AG09319 (cell line): ENCODE measurements at places on chromosomes 5 and 9.
A peak's percentile ranks its signal among the peaks of the same experiment; 100 is the strongest.

DNA sequence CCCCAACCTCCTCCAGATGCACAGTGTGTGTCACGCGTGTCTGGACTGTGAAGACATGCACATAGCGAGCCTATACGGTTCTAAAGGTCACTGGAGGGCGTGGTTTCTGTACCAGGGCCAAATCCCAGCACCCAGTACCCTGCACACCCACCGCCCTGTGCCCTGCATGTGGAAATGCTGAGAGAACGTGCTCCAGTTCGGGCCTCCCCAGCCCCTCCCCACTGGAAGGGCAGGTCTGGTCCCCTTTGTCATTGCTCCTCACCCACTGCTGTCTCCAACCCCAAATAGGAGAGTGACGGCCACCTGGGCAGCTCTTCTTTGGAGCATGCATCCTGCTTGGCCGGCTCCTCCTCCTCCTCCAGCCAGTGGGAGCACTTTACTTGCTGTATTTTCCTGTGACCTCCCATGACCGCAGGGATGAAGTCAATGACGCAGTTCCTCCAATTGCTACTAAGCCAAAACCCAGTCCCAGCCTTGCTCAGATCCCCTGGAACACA, 116.7 kb downstream of the WNK2 start:
- DNase-seq: no peak

GRCh38 chr5:37015795-37016666, 139.5 kb downstream of the NIPBL start:
- no peak for DNase-seq

- DNase-seq: no peak
Observed at GRCh38 chr5:5752844-5753243, 330.4 kb downstream of the ICE1 start.

- DNase-seq: no peak
Observed at GRCh38 chr5:180329606-180330269, 23.4 kb downstream of the GFPT2 start.

DNA sequence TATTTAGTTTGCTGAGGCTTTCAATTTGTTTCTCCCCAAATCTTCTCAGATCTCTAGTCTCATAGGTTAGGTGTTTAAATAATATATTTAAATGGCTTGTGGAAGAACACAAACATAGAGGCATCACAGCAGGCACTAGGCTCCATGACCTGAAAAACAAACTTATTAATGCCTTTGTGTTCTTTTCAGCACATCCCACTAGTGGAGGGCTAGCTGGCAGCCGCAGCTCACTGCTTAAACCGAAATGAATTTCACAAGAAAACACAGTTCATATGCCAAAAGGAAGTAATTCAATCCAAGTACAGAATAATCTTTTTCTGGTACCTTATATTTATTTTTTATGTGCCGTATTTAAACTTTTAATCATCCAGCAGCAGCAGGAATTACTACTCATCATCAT, 382.5 kb downstream of the PLK2 start:
- DNase-seq: no peak

DNA sequence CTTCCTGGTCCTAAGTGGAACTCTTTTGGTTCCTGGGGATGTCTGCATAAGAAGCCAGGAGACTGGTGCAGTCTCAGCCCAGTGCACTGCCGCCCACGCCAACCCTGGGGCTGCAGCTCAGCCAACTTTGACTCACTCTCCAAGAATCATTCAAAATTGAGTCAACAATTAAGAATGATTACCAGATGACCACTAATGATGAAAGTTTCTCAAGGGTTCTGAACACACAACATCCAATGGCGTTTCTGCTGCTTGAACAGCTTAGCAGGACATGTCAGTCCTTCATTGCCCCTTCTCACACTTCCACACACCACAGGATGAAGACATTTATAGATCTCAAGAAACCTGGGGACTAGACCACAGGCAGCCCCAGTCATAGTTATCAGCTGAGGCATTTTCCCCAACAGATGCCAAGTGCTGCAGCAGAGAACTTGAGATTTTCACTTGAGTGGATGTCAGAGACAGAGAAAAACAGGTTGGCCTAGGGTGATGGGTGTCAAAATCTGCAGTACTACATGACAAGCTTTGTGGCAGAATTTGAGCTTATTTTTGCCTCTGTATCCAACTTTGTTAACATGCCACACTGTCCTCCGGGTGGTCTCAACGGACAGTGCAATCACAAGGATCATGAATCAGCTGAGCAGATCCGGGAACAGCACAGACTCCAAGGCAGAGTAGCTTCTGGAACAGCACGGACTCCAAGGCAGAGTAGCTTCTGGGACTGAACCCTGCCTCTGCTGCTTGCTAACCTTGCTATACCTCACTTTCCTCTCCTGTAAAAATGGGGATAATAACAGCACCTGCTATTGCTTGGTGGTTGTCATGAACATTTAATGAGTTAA, 356.1 kb downstream of the SPOCK1 start:
- DNase-seq: peak; percentile 65

- DNase-seq: no peak
Observed at GRCh38 chr5:140049205-140049604, 6.1 kb upstream of the NRG2 start.

- DNase-seq: no peak
Observed at GRCh38 chr5:154209591-154210081, 19.1 kb downstream of the GALNT10 start.

DNA sequence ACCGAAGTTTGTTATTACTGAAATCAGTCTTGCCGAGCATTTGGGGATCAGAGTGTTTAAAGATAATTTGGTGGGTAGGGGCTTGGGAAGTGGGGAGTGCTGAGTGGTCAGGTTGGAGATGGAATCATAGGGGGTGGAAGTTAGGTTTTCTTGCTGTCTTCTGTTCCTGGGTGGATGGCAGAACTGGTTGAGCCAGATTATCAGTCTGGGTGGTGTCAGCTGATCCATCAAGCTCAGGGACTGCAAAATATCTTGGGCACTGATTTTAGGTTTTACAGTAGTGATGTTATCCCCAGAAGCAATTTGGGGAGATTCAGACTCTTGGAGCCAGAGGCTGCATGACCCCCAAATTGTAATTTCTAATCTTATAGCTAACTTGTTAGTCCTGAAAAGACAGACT, 5.4 kb upstream of the ANKRD31 start:
- no peak for DNase-seq

- no peak for DNase-seq
Observed at GRCh38 chr9:134694714-134695113, 53.1 kb downstream of the COL5A1 start.

GRCh38 chr5:118687100-118687499, 301.2 kb downstream of the DTWD2 start:
- DNase-seq: no peak

GRCh38 chr9:4301296-4301695, 1.4 kb upstream of the GLIS3 start:
- DNase-seq: peak; percentile 72

DNA sequence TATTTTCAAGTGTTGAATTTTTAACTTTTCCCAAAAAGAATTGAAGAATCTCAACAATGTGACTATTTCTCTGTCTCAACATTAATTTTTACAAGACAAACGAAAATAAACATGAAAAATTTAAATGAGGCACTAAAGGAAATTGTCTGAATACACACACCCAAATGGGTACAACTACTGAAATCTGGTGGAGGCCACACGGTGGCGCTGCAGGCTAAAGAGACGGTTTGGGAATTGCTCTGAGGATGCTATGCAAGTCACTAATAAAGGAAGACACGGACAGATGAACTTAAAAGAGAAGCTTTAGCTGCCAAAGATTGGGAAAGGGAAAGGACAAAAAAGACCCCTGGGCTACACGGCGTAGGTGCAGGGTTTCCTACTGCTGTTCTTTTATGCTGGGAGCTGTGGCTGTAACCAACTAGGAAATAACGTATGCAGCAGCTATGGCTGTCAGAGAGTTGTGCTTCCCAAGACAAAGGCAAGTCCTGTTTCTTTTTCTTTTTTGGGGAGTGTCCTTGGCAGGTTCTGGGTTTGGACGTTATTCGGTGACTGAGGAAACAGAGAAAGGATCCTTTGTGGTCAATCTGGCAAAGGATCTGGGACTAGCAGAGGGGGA, at the start of gene PCDHB10:
Gene PCDHB10 (plus strand): TSS at position 244 of the 616 bp plus-strand sequence. CDS start 200 bp downstream, at position 444.
- DNase-seq: no peak

GRCh38 chr5:107469485-107470294, 201.0 kb downstream of the EFNA5 start:
- peak; percentile 51 for DNase-seq

DNA sequence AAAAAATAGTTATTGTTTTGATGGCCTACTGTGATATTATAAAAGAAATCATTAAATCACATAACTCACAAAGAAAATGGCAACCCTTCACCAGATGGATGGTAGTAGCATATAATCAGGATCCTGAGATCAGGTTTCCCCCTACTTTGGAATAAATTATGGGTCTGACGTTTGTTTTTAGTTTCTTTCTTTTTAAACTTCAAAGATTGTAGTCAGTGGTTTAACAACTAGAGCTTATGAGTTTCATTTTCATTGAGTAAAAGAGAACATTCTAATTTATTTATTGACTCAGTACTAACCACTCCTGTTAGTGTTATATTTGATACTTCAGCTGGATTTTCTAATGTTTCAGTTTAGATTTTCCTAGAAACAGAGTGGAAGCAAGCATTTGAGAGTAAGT, 218.0 kb upstream of the PCSK5 start:
- DNase-seq: no peak

- no peak for DNase-seq
Observed at GRCh38 chr5:151155775-151156506, 1.6 kb downstream of the ANXA6 start.

GRCh38 chr5:80931411-80931810, 28.8 kb upstream of the RASGRF2 start:
- DNase-seq: no peak

GRCh38 chr5:58122157-58122556, 337.7 kb downstream of the PLK2 start:
- no peak for DNase-seq

GRCh38 chr9:23088932-23089364, 642.3 kb downstream of the DMRTA1 start:
- no peak for DNase-seq

GRCh38 chr5:52810426-52810825, 22.7 kb downstream of the ITGA1 start:
- no peak for DNase-seq

DNA sequence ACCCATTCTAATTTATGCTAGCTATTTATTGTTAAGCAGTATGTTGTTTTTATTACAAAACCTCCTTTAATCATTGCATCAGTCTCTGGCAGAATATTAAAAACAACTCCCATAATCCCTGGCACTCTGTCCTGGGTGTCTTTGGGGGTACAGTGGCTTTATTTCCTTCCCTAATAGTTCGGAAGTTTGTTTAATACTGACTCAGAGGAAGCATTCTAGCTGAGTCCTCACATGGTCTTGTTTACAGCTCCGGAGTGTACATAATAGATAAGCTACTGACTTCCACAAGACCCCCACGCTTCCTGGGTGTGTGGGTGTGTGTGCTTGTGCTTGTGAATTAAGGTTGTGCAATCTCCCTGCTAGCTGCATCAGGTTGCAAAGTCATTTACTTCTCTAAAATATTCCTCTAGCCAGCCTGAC, 149.8 kb upstream of the CDKN2B start:
- peak; percentile 52 for DNase-seq

- no peak for DNase-seq
Observed at GRCh38 chr5:16296946-16297345, 117.4 kb upstream of the MARCHF11 start.

DNA sequence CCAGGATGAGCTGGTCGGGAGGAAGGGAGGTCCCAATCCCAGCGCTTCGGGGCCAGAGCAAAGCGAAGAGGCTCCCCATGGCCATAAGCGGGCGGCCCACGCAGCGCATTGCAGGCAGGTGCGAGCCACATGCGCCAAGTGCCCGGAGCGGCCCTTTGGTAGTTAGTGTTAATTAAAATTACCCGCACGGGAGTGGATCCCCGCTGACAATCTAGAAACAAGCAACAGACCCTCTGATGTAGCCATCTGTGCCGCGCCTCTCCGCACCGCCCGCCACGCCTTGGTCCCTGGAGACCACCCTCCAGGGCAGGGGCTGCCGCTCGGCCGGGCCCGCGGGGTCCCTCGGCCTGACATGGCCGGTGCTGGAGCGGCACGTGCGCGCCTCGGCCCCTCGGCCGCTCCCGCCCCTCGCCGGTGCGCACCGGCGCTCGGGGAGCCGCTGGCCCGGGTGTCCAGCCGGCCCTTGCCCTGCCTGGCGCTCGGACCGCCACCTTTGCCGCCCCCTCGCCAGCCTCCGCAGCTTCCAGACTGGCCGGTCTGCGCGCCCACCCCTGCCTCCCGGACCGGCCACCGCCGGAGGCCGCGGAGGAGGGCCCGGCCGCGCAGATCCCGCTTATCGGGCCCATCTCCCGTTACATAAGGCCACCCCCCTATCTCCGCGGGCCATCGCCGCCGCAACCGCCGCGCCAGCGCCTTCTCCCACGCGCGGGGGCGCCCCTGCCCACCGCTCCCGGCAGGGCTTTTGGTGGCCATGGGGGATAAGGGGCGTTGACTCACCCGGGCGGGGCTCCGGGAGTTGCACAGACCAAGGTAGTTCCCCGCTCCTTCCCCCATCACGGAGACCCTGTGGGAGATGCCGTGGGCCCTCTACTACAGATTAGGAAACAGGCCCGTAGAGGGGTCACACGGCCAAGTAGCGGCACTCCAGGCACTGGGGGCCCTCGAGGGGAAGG, 1.9 kb upstream of the IL13 start:
- no peak for DNase-seq

GRCh38 chr9:96080364-96080763, 204.9 kb downstream of the ERCC6L2 start:
- DNase-seq: no peak

- DNase-seq: no peak
Observed at GRCh38 chr9:18319918-18320445, 154.0 kb upstream of the ADAMTSL1 start.

DNA sequence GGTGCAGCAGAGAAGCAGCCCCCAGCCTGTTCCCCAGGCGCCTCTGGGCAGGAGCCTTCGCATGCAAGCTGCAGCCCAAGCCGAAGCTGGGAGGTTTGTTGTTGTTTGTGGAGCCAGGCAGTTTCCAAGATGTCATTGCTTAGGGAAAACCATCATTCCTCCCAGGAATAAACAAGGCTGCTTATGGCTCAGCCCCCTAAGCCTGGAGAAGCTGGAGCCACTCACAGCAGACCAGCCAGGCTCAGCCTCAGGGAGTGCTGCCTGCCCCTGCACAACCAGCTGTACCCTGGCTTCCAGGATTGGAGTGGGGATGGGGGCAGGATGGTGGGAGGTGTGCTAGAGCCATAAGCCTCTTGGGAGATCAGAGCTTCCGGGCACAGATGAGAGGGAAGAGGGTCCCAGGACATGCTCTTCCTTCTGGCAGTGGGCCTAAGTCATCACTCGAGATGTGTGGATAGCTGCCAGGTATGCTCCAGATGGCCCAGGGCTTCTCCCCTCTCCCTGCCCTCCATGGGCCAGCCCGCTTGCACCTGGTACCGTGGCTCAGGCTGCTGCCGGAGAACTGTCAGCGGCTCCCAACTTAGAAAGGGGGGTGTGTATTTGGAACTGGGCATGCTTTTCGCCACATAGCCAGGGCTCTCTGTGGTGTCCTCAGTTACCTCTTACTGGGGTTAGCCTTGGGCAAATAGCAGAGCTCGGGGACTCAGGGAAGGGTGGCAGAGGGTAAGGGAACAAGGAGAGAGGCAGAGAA, 105.2 kb downstream of the RGS3 start:
- no peak for DNase-seq
